GM13976 (cell line): ENCODE measurements at places on chromosomes 13 and 19.
A peak's percentile ranks its signal among the peaks of the same experiment; 100 is the strongest.

GRCh38 chr19:19162495-19162894 is 7.6 kb downstream of the MEF2B start:
- no peak for DNase-seq

DNA sequence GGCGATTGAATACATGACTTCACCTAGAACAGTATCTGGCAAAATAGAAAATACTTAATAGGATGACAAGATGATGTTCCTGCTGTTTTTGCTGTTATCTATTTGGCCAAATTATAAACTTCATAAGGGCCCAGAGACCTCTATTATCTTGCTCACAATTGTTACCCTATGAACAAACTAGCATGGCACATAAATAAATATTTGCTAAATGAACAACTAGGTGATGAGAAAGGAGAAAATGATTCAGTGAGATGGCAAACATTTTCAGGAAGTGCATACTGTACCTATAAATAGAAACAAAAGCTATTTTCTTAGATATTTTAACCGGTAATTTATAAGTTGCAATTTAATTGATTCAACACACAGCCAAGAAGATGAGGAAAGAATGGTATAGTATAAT is 78.4 kb downstream of the FAM216B start:
- DNase-seq, result no peak

GRCh38 chr13:29771247-29771646 is 79.2 kb downstream of the UBL3 start:
- no peak for DNase-seq

GRCh38 chr13:111925146-111925875 is 141.6 kb upstream of the SOX1 start:
- DNase-seq, result no peak

DNA sequence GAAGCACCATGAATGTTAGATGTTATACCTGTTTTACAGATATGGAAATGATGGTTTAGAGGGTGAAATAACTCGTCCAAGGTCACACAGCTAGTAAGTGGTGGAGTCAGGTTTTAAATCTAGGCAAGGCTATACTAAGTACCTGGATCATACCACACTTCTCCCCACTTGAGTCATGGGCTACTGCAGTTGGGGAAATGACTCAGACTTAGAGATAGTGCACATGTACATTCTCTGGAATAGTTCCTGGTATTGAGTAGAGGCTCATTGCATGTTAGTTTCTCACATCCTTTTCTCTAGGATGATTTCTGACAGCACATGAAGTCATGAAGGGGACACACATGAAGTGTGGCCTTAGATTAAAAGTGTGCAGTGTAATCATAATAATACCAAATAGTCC is 76.2 kb upstream of the TNFSF11 start:
- peak; percentile 38 for DNase-seq
